T-helper 17 cell (primary cell): ENCODE measurements at places on chromosomes 1 and 21. TPM values are rescaled to one million over a fixed set of nuclear protein-coding genes. Genes with fewer than 3 reads are reported as not detected.

The AMY1C gene
- not detected for total RNA-seq

The LCE2A gene
- not detected for total RNA-seq

The RGS1 gene
- 736 TPM for total RNA-seq

The TCHHL1 gene
- not detected for total RNA-seq

The LAX1 gene
- 23.9 TPM for total RNA-seq

The CD1D gene
- 0.99 TPM for total RNA-seq

DNA sequence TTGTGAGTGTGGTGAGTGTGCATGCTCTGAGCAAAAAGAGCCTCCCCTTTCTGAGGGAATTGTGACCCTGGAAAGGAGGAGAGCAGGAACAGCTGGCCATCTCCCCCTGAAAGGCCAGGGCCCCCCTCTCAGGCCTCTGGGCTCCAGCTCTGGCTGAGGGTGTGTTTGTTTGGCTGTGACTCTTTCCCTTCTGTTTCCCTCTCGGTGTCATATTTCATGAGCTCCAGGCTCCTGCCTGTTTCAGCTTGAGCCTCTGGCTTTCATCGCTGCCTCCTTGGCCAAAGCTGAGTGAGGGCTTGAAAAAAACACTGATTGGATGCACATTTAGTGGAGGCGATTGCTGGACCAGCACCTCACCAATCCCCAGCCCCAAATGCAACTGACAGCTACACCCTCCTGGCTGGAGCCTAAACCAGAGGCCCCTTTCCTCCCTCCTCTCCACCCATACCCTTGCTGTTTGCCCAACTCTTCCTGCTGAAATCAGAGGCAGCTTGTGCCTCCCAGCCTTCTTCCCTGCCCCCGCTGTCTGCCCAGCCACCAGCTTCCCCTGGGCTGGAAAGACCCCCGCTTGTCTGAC is 64.1 kb downstream of the DDR2 start:
- no peak for DNase-seq
- H3K27ac ChIP-seq: no peak overlapping the region
- H3K4me3 ChIP-seq: no peak overlapping the region
- H3K36me3 ChIP-seq: no peaks in the 10 kb centered on the region

GRCh38 chr1:116019653-116020253 is 43.4 kb downstream of the SLC22A15 start:
- no peak for DNase-seq
- no peak overlapping the region for H3K4me3 ChIP-seq
- H3K27me3 ChIP-seq: peaks cover 13% of the 10 kb centered on the region
- peaks cover 2% of the 10 kb centered on the region for H3K36me3 ChIP-seq

DNA sequence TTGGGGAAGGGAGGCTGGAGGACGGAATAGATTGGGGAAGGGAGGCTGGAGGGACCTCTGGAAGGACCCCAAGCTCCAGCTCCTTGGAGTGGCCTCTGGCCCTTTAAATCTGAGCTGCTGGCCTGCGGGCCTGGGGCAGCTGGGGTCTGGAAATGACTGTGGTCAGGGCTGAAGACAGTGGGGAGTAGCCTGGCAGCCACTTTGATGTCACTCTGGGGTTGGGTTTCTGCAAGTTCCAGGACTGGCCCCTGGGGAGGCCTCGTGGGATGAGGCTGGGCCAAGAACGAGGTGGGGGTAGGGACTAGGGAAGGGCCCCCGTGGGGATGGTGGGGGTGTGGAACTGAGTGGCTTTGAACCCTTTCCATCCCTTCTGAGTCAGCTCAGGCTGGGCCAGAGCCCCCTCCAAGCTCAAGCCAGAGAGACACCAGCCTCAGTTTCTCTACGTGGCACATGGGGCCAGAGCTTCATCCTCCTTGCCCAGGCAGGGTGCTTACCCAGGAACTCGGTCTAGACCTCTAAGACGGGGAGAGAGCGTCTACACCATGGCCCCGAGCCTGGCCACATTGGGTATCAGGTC is 59.7 kb downstream of the ALPL start:
- no peak overlapping the region for H3K27ac ChIP-seq
- peaks cover 3% of the 10 kb centered on the region for H3K36me3 ChIP-seq
- H3K27me3 ChIP-seq: peaks cover 28% of the 10 kb centered on the region
- no peak overlapping the region for H3K4me3 ChIP-seq
- peaks cover 4% of the 10 kb centered on the region for H3K4me1 ChIP-seq

GRCh38 chr1:197284966-197285365 is 16.9 kb downstream of the CRB1 start:
- H3K4me1 ChIP-seq: peaks cover 5% of the 10 kb centered on the region
- no peak overlapping the region for H3K27ac ChIP-seq
- no peak for DNase-seq
- peaks cover 5% of the 10 kb centered on the region for H3K36me3 ChIP-seq
- no peak overlapping the region for H3K4me3 ChIP-seq
- peaks cover 24% of the 10 kb centered on the region for H3K27me3 ChIP-seq

DNA sequence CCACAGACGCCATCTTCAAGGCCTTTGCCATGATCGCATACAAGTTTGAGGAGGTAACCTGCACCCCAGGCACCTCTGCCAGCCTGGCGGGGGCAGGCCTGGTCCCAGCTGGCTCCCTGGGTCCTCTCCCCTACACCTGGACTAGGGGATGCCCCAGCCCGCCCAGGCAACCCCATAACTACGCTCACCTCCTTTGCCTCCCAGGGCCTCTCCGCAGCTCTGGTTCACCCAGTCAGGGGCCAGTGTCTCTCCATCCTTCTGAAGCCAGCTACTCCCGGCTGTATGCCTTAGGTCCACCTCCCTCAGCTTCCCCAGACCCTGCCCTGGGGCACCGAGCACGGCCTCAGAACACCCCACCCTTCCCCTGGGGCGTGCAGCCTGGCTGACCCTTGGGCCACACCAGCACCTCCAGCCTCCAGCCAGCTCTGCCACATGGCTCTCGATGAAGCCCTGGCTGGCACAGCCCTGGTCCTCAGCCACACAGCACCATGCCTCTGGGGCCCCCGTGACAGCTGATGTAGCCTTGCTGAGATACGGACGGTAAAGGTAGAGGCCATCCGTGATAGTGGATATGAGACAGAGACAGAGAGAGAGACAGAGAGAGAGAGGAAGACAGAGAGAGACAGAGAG is 80.4 kb upstream of the COL6A1 start:
- H3K36me3 ChIP-seq: no peaks in the 10 kb centered on the region
- peaks cover 7% of the 10 kb centered on the region for H3K4me1 ChIP-seq
- H3K27ac ChIP-seq: peak overlapping the region; percentile 9
- no peaks in the 10 kb centered on the region for H3K27me3 ChIP-seq

- H3K27ac ChIP-seq: no peak overlapping the region
- H3K4me3 ChIP-seq: no peak overlapping the region
- DNase-seq: no peak
Observed at GRCh38 chr1:222821239-222821638, 6.4 kb downstream of the DISP1 start.

- H3K27ac ChIP-seq: no peak overlapping the region
- H3K36me3 ChIP-seq: peaks cover 2% of the 10 kb centered on the region
- H3K27me3 ChIP-seq: peaks cover 68% of the 10 kb centered on the region
- peaks cover 6% of the 10 kb centered on the region for H3K4me1 ChIP-seq
Observed at GRCh38 chr1:36585569-36586548, 103.1 kb upstream of the CSF3R start.

DNA sequence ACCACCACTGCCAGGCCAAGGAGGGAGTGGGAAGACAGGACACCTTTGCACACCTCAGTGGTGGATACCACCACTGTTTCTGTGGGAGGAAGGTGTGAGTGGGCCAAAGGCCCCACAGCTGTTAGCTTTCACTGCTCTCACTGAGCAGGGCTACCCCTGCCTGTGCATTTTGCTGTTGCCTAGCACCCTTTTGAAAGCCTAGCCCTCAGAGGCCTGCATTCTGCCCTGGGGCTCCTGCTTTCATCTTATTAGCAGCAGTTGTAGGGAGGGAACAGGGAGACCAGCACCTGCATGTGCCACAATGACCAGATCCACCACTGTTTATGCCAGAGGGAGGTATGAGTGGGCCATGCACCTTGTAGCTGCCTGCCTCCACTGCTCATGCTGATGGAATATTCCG is 110.9 kb upstream of the C21orf91 start:
- DNase-seq: no peak
- no peak overlapping the region for H3K27ac ChIP-seq
- peaks cover 3% of the 10 kb centered on the region for H3K36me3 ChIP-seq
- H3K4me1 ChIP-seq: peaks cover 3% of the 10 kb centered on the region
- H3K27me3 ChIP-seq: no peaks in the 10 kb centered on the region

- H3K4me1 ChIP-seq: peaks cover 4% of the 10 kb centered on the region
- H3K4me3 ChIP-seq: no peak overlapping the region
- no peaks in the 10 kb centered on the region for H3K36me3 ChIP-seq
- no peak for DNase-seq
- H3K27ac ChIP-seq: no peak overlapping the region
- peaks cover 7% of the 10 kb centered on the region for H3K27me3 ChIP-seq
Observed at GRCh38 chr1:241842565-241842964, 5.4 kb upstream of the EXO1 start.

GRCh38 chr21:17435565-17436543 is 77.0 kb upstream of the CXADR start:
- no peaks in the 10 kb centered on the region for H3K36me3 ChIP-seq
- no peak for DNase-seq
- no peak overlapping the region for H3K27ac ChIP-seq
- H3K27me3 ChIP-seq: peaks cover 29% of the 10 kb centered on the region

DNA sequence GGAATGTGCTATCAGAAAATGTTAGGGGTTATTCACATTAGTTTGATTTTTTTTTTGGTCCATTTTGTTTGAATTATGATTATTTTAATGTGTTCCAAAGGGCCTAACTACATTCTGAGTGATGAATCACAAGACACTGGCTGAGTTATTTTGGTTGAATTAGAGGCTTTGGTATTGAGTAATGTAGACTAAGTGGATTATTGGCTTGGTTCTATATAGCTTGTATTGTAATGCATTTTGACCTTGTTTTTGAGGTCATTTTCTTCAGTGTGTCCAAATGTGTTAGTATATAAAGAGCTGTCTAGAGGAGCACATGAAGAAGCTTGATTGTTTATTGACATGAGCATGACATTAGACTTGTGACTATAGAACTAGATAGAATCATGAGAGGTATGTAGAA is 3.4 kb downstream of the ZNF326 start:
- DNase-seq: no peak
- H3K4me1 ChIP-seq: peaks cover 32% of the 10 kb centered on the region
- H3K27me3 ChIP-seq: no peaks in the 10 kb centered on the region

DNA sequence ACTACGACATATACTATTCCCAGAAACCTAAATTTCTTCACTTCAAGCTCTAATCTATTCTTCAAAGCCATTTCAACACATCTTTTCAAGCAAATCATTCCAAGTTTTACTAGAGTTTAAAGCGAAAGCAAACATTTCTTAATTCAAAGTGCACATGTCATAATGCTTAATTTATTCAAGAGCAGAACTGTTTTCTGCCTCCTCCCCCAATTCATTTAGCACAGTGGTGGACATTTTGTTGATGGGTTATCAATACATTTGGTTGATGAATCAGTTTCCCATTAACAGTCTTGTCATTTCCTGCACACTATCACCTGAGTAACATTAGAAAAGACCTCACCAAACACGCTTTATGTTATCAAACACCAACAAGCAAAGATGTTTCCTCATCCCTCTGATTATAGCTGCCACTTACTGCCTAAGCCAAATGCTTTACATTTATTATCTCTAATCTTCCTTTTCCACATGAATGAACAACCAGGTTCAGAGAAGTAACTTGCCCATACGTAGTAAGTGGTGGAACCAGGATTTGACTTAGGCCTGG is 2.0 kb downstream of the SRSF4 start:
- H3K36me3 ChIP-seq: peaks cover 2% of the 10 kb centered on the region
- H3K27me3 ChIP-seq: no peaks in the 10 kb centered on the region
- no peak for DNase-seq
- peaks cover 39% of the 10 kb centered on the region for H3K4me1 ChIP-seq
- H3K27ac ChIP-seq: peak overlapping the region; percentile 90
- peak overlapping the region; percentile 90 for H3K4me3 ChIP-seq

DNA sequence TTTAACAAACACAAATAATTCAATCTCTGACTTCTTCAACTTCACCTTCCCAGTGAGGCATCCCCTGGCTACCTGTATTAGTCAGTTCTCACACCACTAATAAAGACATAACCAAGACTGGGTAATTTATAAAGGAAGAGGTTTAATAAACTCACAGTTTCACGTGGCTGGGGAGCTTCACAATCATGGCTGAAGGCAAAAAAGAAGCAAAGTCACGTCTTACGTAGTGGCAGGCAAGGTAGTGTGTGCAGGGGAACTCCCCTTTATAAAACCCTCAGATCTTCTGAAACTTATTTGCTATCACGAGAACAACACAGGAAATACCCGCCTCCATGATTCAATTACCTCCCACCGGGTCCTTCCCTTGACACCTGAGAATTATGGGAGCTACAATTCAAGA is 478.5 kb downstream of the ADGRL2 start:
- H3K27ac ChIP-seq: no peak overlapping the region
- H3K4me1 ChIP-seq: no peaks in the 10 kb centered on the region
- no peak overlapping the region for H3K4me3 ChIP-seq
- H3K27me3 ChIP-seq: no peaks in the 10 kb centered on the region
- no peaks in the 10 kb centered on the region for H3K36me3 ChIP-seq
- no peak for DNase-seq

- peaks cover 16% of the 10 kb centered on the region for H3K27me3 ChIP-seq
- no peak overlapping the region for H3K27ac ChIP-seq
- H3K4me1 ChIP-seq: peaks cover 4% of the 10 kb centered on the region
- DNase-seq: no peak
Observed at GRCh38 chr1:33434363-33434750, 3.5 kb upstream of the PHC2 start.

DNA sequence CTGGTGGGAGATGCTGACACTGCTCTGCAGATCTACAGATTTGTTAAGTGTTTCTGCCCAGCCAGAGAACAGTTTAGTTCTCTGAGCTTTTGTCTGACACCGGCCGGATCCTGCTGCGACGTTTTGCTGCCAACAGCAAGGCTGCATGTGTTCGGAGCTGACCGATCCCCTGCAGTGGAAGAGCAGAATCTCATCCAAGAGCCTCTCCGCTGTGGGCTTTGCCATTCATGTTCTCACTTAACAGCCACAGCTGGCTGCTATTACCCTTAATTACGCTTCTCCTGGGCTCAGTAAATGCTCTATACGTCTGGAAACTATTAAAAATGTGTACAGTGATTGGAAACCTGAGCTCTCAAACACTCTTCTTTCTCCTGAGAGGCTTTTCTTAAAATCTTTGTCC is 105.3 kb downstream of the BCAR3 start:
- no peaks in the 10 kb centered on the region for H3K36me3 ChIP-seq
- H3K4me3 ChIP-seq: no peak overlapping the region
- no peak overlapping the region for H3K27ac ChIP-seq
- DNase-seq: no peak
